ENCODE measurements at places on chromosomes 13 and 19.

DNA sequence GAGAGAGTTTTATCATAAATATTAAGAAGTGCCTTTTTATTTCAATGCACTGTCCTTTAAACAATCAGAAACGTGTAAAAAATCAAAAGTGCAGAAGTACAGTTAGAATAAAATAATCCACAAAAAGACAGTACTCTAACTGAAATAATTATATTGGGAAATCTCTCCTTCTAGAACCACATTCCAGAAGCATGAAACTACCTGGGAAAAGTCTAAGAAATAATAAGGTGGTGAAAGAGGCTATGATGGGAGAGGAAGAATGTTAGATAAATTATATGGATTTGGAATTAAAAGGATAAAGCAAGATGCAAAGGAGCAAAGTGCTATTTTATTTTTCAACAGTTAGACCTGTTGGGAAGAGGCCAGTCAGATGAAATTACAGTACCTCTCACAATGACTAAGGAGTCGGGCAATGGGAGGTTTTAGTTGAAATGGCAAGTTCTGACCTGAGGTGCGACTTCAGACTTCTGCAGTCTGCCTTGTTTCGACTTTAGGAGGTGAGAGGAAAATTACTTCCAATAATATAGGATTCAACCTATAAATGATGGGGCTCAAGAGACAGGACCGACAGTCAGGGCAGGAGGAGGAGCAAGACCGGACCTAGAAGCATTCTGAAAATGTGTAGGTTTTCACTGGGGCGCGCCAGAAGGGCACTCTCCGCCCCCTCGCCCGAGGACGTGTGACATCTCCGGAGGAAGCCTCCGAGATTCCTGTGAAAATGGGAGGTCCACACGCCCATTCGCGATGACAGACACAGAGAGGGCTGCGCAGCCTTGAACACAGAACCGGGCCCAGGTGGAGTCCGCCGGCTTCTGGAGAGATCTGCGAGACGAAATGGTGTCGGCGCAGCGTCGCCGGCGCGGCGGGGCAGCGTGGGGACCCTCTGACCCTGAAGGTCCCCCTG is 717 bp downstream of the SPRYD7 start:
- DNase-seq = no peak

- no peak for DNase-seq
Measured at GRCh38 chr13:60538566-60538965, 141.5 kb downstream of the TDRD3 start.

DNA sequence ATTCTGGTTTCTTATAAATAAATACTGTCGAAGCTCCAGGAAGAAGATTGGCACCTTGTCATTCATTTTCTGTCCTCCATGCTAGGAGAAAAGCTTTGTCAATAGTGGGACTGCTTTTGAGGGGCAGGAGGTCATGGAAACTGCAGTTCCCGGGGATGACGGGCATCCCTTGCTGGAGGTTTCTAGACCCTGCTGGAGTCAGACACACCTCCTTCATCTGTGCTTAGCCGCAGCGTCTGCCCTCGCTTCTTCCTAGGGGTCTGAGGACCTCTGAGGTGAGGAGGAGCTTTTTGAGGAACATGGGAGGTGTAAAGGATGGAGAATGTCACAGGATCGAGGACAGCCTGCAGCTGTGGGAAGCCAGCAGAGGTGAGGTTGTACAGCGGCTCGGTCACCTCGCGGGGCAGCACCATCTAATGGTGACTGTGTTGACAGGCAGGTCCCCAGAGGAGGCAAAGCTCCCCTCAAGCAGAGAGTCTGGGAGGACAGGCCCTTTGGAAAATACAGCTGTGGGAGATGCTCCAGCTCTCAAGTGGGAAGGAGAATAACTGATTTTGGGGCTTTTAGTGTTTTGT is 172.7 kb upstream of the RNF113B start:
- no peak for DNase-seq

DNA sequence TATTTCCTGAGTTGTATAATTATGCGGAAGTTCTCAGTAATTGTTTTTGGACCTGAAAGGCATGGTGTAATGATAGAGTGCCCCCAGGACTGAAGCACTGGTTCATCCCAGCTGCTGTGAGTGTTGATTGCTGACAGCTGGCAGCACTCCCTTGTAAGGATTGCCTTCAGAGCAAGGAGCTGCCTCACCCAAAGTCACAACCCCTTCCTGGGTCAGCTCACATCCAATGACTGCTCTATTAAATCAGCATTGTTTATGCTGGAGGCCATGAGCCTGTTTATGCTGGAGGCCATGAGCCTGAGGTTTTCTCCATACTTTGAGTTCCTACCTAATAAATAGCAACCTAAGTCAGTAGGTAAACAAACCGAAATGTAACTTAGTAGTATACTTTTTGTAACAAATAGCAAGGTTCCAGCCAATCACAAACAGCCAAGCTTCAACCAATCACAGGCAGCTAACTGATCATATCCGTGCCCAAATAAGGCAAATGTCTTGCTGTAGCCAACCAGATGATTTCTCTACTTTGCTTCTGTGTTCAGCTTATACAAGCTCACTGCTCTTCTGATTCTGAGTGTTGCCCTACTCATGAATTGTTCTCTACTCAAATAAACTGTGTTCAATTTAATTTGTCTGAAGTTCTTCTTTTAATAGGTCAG is 11.7 kb upstream of the SPACA6 start:
- no peak for DNase-seq

DNA sequence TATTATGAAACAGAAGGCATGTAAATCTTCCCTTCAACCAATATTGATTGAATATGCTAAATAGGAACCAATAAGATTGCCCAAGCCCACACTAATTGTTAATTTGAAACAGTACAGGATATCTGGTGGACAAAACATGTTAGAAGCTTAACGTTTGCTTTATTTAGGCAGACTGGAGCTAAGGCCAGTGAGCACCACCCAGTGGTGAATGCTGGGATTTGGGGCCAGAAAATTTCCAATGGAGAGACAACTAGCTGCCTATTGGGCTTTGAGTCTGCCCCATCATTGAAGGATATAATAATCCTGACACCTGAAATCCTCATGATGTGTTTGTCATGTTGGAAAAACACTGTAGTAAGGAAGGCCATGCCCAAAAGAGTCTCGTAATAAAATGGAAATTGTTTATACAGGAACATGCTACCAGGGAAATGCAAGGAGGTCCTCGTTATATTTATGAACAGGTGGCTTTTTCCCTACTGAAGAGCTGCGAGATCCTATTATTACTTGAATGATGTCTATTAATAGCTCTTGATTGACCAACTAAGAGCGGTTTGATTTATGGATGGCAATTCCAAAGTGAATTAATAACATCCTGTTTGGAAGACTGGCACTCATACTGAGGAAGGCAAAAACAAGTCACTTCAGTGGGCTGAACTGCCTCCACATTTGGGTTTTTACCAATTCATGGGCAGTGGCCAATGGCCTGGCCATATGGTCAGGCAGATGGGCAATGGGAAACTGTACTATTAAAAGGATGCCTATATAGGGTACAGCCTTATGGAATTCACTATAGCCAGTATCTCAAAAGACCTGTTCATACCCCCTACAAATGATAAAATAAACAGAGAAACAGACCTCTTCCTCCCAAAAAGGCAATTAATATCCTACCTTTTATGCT is 8.7 kb downstream of the SIGLECL1 start:
- DNase-seq = no peak

DNA sequence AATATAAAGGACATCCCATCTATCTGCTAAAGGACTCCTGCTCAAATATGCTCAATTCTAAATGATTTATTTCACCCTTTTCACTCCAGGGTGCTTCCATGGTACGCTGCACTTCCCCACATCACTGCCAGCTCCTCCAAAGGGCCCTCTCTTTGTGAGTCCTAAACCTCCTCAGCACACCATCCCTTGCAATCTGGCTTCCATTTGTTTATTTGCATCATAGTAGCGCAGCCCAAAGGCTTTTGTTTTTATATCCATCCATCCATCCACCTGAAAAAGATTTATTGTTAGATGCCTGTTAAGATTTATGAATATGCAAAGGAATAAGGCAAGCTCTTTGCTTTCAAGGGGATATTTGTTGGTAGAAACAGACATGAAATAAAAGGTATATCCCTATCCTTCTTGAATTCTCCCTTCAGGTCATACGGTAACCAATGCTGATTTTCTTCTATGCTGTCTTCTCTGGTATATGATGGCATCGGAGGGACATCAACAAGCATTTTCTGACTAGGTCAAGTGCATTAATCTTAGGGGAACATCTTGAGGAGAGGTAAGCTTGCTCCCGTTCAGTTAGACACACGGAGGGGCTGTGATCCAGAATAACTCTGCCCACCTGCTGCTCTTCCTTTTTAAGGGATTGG is 397.6 kb downstream of the LIG4 start:
- DNase-seq = no peak

DNA sequence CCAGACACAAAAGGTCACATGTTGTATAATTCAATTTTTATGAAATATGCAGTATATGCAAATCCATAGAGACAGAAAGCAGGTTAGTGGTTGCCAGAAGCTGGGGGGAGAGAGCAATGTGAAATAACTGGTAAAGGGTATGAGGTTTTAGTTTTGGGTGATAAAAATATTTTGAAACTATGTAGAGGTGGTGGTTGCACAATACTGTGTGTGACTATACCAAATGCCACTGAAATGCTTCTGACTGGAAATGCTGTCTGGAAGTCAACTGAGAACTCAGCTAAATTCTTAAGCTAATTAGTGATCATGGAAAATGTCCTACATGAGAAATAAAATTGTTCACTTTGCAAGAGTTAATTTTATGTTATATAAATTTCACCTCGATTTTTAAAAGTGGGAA is 65.3 kb upstream of the RXFP2 start:
- no peak for DNase-seq

DNA sequence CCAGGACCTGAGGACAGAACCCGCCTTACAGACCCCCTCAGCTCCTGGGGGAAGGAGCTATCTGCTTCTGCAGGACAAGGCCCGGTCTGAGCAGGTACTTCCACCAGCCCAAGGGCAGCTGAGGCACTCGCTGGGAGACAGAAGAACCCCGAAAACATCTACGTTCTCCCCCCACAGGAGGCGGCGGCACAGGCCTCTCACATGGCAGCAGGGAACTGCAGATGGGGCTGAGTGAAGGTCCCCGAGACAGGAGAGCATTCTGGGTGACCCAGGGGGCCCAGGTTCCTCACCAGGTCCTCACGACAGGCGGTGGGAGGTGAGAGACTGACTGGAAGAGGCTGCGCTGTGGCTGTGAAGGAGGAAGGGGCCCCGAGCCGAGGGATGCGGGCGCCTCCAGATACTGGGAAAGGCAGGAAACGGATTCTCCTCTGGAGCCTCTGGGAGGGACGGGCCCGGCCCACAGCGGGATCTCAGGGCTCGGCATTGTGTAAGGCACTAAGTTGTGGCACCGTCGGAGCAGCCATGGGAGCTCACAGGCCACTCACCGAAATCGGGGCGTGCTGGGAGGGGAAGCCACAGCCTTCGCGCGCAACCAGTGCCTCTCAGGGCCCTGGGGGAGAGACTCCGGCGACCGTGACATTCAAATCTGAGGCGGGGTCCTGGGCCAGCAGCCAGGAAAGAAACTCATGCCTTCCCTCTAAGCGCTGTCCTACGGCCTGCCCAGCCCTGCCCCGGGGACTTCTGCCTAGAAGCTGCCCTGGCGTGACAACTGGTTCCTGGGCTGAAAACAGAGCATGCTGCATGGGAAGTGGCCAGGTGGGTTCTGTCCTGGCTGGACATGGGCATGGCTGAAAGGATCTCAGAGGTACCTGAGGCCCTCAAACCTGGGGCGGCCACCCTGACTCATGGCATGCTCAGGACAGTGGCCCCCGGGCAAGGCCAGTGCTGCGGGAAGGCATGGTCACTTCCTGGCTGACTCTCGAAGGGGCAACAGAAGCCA is 14.0 kb downstream of the RPL36 start:
- no peak for DNase-seq

DNA sequence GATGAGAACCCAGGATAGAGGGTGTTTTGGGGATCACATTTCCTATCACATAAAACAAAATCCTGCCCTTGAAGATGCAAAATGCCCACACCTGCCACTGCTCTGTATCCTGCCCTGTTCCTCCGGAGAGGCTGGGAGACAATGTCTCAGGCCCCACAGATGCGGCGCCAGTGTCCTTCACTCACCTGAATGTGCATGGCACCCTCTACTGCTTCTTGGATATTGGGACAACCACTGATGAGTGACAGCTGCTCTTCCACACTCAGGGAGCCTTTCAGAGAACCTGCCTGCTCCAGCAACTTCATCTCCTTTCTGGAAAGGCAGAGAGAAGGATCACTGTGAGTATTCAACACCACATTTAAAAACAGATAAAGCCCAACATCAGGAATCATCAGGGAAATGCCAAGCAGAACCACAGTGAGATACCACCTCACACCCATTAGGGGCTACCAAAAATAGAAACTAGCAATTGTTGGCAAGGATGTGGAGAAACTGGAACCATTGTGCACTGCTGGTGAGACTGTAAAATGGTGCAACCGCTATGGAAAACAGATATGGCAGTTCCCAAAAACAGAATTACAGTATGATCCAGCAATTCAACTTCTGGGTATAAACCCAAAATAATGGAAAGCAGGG is 36.4 kb downstream of the CRYL1 start:
- DNase-seq = no peak

- DNase-seq = no peak
Measured at GRCh38 chr19:23956051-23956450, 41.4 kb downstream of the ZNF726 start.

DNA sequence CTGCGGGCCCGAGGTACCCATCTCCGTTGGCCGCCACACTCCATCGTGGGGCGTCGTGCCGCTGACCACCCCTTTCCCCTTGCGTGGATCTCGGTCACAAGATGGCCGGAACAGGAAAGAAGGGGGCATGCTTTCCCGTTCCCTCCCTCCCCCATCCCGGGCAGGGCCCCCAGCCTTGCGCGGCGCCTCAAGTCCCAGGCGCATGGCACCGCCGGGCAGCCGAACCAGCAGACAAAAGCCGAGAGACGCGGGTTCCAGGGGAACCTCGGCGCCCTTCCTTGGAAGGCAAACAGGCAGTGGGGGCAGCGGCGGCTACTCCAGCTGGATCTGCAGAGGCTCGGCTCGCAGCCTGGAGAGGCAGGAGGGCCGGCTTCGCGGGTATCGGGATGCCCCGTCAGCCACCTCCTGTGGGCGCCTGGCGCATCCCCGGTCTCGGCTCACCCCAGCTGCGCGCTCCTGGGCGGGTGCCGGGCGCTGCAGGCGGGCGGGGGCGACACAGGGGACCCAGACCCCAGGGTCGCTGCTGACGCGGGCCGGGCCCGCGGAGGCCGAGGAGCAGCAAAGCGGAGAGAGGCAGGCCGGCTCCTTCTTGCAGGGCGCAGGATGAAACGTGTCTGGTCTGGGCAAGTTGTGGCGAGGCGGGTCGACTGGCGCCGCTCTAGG is 439 bp downstream of the DZIP1 start:
- DNase-seq = no peak

GRCh38 chr13:31320946-31321345 is 121.2 kb downstream of the B3GLCT start:
- no peak for DNase-seq

- DNase-seq = no peak
Measured at GRCh38 chr13:95301968-95302393, 730 bp upstream of the ABCC4 start.
